ENCODE measurements at places on chromosomes 16 and 17.

- DNase-seq, result no peak
These were observed 24.8 kb downstream of the TMEM114 start for GRCh38 chr16:8565498-8565897.

DNA sequence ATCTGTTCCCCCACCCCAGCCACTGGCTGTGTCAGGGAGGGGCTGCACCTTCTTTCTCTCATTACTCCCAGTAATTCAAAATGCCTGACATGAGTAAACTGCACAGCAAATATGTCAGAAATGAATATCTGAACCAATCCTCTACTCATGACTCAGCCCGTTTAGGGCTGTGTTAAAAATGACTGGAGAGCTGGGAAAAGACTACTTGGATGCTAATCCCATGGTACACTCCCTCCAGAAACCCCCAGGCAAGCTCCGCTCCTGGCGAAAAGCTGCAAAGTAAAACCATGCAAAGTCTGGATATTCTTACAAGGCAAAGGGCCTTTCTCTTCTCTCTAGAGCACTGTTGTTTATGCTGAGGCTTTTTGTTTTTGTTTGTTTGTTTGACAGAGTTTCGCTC is 448.1 kb upstream of the DYNLRB2 start:
- no peak for DNase-seq

- no peak for DNase-seq
These were observed 9.0 kb upstream of the HAPSTR1 start for GRCh38 chr16:9082422-9082821.

GRCh38 chr16:75343286-75343685 is 90.0 kb downstream of the CFDP1 start:
- no peak for DNase-seq

DNA sequence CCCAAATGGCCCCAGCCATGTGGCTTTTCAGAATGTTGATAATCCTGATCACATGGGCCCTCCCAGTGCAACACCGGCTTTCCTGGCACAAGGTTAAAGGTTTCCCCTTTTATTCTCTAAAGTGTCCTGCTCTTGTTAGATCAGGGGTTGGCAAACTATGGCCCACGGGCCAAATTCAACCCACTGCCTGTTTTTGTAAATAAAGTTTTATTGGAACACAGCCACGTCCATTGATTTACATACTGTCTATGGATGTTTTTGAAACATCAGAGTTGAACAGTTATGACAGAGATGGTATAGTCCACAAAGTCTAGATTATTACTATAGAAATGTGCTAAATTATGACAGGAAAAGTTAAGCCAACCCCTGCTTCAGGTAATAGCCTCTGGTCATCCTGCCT is 157.3 kb downstream of the ZFHX3 start:
- no peak for DNase-seq

GRCh38 chr16:89343501-89344457 is 126.3 kb downstream of the ZNF778 start:
- DNase-seq, result no peak

- DNase-seq, result no peak
These were observed 132.6 kb downstream of the RAB11FIP4 start for GRCh38 chr17:31523862-31524730.

GRCh38 chr17:19303367-19303776 is 59.2 kb downstream of the B9D1 start:
- DNase-seq, result no peak

- DNase-seq, result no peak
These were observed 2.4 kb upstream of the COX6A2 start for GRCh38 chr16:31430380-31431052.

DNA sequence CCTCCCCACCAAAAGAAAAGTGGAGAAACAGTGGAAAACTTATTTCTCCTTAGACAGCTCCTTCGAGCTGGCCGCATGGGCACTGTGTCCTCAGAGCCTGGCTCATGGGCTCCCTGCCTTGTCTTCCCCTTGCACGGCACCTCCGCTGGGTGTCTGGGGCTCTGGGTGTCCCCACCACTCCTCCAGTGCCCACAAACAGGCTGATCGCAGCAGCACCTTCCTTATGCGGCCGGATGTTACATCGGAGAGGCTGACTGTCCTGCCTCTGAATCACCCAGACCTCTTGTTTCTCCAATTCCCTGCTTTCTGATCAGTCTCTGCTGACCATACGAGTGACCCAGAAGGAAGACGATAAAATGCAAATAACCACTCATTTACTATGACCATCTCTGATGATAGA is 121.7 kb downstream of the SLC39A11 start:
- DNase-seq, result no peak

GRCh38 chr16:41439-42068 is 11.9 kb downstream of the POLR3K start:
- no peak for DNase-seq
